ENCODE measurements at places on chromosomes 1 and 21.

- no peak for DNase-seq
Observed at GRCh38 chr1:193448682-193449461, 262.5 kb upstream of the B3GALT2 start.

DNA sequence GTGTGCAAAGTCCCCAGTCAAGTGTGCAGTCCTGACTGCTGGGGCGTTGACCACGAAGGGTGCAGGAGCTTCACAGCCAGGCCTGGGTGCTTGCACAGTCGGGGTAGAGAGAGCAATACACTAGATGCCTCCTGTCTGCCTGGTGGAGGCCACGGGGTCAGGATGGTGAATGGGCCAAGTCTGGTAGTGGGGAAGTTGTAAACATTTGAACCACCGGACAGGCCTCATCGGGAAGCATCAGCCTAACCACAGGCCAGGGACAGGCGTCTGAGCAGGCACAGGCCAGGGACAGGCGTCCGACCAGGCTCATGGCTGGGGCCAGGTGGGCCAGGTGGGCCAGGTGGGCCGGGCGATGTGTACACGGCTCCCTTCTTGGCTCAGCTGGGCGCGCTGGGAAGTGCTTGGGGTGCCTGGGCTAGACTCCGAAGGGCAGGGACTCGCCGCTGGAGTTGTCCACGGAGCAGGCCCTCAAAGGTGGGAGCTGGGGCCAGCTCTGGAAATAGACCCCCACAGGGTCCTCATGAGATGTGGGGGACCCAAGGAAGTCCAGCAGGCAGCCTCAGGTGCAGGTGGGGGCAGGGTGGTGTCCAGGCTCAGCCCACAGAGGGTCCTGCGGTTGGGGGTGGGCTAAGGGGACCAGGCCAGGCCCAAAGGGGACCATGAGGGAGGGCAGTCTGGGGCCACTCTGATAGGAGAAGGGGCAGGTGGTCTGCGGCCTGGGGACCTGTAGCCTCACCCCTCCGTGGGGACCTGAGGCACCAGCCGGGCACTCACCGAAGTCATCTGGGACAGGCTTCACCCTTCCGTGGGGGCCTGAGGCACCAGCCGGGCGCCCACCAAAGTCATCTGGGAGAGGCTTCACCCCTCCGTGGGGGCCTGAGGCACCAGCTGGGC is 15.0 kb downstream of the COL6A1 start:
- no peak for DNase-seq

GRCh38 chr1:63112155-63112900 is 210.0 kb upstream of the FOXD3 start:
- DNase-seq, result no peak

GRCh38 chr1:208298593-208299269 is 54.5 kb upstream of the PLXNA2 start:
- DNase-seq, result no peak

DNA sequence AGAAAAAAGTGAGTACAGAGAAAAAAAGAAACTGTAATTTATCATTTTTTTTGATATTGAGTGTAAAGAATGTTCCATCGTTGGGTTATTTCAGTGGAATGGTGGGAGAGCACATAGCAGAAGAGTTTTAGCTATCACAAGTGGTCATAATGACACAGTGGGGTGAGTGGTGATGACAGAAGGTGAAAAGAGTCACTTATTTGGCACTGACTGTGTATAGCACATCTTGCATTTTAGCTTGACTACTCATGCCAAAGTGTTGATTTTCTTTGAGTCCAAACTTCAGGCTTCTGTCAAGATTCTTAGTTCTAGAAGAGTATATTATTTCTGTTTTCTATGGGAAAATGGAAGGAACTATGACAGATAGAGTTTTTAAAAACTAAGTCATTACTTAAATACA is 261.2 kb downstream of the GRIK1 start:
- DNase-seq, result no peak

DNA sequence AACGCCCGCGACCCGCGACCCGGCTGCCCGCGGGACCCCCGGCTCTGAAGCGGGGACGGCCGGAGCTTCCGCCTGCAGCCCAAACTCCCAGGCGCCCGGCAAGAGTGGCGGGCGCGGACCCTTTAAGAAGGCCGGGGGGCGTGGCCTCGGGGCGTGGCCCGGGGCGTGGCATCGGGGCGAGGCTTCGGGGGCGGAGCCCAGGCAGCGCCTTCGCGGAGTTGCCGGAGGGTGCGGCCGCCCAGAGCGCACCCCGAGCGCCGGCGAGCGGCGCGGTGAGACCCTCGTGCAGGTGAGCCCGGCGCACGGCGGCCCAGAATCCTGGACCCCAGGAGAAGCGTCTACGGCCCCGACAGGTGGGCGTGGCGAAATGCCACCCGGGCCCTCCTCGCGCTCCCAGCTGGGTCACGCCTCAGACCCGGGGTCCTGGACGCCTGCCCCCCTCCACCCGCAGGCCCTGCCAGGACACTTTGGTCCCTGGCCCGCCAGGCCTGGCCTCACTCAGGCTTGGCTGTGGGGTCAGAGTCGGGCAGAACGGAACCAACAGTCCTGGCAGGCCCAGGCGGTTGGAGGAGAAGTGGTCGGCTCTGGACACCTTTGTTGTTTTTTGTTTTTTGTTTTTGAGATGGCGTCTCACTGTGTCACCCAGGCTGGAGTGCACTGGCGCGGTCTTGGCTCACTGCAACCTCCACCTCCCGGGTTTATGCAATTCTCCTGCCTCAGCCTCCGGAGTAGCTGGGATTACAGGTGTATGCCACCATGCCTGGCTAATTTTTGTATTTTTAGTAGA is 14.4 kb downstream of the RNF223 start:
- DNase-seq, result peak; percentile 96

DNA sequence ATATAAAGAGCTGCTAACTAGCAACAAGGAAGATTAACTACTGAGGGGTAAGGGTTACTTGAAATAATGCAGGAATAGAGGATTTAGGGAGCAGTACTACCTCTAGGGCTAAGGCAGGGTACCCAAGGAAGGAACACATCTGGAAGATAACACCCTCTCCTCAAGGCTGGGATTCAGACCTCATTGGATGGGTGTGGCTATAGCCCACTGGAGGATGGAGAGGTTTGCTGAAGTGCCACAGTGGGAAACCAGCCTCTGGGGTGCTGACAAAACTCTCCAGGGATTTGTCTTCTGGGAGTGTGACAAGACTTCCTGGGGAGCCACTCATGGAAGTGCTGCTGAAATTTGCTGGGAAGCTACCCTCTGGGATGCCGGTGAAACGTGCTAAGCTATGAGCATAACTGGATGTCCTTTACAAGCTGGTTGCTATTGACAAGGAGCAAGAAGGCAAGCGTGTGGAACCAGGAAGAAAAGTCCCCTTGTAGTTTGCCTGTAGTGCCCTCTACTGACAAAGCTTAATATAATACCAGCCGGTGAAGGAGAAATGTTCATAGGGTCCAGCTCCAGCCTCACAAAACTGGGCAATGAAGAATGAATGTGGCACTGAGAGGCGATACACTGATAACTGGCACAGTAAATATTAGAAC is 122.8 kb upstream of the USP24 start:
- DNase-seq, result no peak

GRCh38 chr1:42456010-42456753 is at the start of the genes PPCS and ZMYND12:
Gene PPCS, plus strand, starts transcription at chr1:42456543. Its CDS starts 23 bp downstream, at chr1:42456566.
Gene ZMYND12, minus strand, starts transcription at chr1:42456022. Its CDS starts 25 bp downstream, at chr1:42455997.
- DNase-seq, result peak; percentile 95

GRCh38 chr1:117591252-117591651 is 14.6 kb upstream of the TENT5C start:
- DNase-seq, result no peak

GRCh38 chr1:56573311-56573710 is 6.1 kb downstream of the PLPP3 start:
- no peak for DNase-seq

GRCh38 chr1:62621907-62622306 is 24.6 kb downstream of the ANGPTL3 start:
- DNase-seq, result no peak

- DNase-seq, result no peak
Observed at GRCh38 chr1:101706366-101706765, 290.4 kb downstream of the OLFM3 start.

GRCh38 chr1:84688463-84689061 is 1.7 kb downstream of the SSX2IP start:
- DNase-seq, result no peak

GRCh38 chr1:98453066-98453465 is 208.5 kb upstream of the SNX7 start:
- DNase-seq, result no peak

DNA sequence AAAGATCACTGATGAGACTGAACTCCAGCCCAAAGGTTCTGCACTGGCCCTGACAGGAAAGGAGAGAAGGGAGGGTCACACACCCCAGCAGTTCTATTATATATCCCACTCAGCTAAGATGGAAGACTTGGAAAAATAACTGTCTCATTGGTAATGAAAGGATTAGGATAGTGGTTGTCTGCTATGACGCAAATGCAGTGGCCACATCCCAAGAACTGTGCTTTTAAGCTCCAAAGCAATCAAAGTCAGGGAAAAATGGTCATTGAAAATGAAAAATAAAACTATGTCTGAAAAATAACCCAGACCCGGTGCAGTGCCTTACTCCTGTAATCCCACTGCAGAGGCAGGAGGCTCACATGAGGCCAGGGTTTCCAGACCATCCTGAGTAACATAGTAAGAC is 31.0 kb downstream of the PSMG1 start:
- no peak for DNase-seq

DNA sequence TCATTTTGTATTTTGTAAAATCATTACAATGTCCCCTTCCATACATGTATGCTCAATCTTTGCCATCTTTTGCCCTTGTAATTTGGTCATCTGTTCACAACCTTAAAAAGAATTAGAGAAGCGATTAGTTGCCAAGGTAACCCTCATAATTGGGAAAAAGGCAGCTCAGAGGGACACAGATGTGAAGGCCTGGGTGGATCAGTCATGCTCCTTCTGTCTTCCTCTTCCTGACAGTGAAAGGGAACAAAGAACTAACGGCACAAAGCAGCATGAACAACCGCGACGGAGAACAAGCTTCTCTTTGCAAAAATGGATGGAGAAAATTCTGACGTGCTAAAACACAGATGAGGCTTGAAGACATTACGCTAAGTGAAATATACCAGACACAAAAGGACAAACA is 78.7 kb upstream of the COG2 start:
- no peak for DNase-seq

DNA sequence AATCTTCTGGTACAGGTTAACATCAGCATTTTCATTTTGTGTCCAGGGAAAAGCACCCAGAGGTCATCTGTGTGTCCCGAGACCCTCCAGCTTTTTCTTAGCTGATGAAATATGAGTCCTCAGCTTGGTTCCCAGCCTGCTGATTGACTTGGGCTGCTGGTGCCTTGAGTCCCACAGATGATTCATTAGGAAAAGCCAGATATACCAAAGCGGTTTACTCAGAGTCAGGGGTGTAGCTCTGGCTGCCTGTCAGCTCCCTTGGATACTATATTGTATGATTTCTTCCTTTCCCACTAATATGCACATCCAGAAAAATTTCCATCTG is 43.7 kb upstream of the MAB21L3 start:
- DNase-seq, result no peak

DNA sequence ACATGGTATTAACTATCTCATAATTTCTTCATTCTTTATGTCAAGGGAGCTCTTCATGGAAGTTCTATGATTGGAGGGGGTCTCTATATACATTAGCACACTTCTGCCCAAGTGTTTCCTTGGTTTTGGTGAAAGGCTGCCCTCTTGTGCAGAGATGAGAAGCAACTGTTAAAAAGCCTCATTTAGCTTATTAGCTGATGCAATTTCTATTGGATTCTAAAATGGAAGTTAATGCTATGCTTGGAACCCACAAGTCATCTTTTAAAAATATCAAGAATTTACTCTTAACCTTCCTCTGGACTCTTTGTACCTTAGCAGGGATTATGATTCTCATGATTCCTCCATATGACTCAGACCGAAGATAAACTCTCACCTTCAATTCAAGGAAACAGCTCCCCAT is 328.9 kb downstream of the PTBP2 start:
- DNase-seq, result no peak

DNA sequence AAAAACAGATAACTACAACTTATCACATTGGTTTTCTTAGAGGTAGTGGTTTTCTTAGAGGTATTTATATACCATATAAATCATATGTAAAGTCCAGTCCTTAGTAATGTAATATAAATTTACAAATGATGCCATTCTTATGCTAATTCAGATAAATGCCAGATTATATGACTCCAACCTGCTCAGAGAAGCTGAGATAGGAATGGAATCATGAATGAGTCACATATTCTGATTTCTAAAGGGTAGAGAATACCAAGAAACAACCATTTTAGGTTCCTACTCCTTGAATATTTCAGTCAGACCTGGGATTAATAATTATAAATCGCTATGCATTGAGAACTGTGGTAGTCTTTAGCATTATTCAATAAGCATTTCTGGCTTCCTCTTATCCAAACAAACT is 760.1 kb upstream of the NEGR1 start:
- no peak for DNase-seq

- no peak for DNase-seq
Observed at GRCh38 chr1:207867136-207868109, 43.5 kb downstream of the CD34 start.

DNA sequence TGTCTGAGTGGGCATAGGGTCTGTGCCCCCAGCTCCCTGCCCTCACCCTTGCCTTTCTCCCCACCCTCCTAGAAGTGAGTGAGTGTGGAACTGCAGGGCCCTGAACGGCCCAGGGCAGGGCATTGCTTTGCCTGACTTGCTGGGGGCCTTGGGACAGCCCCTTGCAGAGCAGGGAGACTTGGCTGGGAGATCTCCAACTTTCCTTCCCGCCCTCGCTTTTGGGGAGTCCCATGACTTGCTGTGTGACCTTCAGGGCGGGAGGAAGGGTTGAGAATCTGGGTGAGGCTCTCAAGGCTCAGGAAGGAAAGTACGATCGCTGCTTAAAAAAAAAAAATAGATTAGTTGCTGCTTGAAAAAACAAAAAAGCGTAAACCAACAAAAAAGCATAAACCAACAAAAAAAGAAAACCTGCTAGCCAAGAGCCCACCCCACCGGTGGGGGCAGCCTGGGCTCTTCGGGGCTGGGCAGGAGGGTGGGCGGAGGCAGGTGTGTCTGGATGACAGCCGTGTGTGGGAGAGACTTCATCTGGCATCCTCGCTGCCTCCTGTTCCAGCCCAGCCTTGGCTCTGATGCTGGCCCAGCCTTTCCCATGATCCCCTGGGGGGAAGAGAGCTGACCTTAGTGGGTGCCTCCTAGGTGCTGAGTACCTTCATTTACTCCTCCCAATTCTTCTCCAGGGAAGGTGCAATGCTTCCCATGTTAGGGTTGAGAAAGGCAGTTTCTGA is 6.5 kb downstream of the NBL1 start:
- DNase-seq, result no peak

DNA sequence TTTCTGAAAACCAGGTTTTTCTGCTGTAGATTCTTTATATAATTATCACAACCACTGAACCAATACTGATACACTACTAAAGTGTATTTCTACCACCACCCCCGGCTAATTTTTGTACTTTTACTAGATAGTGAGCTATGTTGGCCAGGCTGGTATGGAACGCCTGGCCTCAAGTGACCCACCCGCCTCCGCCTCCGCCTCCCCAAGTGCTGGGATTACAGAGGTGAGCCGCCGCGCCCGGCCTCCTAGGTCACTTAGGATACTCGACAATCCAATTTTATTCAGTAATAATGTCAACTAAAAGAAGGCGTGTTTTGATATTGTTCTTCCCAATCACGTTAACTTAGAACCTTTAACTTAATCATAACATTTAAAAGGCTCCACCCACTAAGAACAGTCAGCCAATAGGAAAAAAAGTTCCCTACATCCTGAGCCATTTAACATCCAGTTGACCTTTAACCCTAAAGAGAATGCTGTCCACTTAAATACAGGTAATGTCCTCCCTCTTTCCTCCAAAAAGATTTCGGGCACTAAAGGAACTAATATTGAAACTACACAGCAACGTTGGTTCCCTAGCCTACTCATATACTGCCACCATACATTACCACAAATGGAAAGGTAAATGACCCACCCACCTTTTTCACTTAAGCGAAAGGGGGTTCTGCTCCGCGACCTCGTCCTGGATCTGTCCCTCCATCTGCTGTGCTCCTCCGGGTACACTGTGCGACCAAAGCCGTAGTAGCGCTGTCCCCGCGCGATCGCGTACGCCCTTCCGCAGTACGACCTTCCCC is 1.2 kb downstream of the RSRP1 start:
- no peak for DNase-seq

Data from esophagus muscularis mucosa (tissue), 4 donors.